Gastrocnemius medialis (tissue), 4 donors: ENCODE measurements at places on chromosomes 2 and 18. TPM values are rescaled to one million over a fixed set of nuclear protein-coding genes. Genes with fewer than 3 reads are reported as not detected.

GRCh38 chr18:62682371-62682770, 33.0 kb upstream of the PHLPP1 start:
- no peak overlapping the region for H3K4me3 ChIP-seq
- H3K27ac ChIP-seq: no peak overlapping the region
- H3K4me1 ChIP-seq: no peaks in the 10 kb centered on the region
- no peak for DNase-seq

DNA sequence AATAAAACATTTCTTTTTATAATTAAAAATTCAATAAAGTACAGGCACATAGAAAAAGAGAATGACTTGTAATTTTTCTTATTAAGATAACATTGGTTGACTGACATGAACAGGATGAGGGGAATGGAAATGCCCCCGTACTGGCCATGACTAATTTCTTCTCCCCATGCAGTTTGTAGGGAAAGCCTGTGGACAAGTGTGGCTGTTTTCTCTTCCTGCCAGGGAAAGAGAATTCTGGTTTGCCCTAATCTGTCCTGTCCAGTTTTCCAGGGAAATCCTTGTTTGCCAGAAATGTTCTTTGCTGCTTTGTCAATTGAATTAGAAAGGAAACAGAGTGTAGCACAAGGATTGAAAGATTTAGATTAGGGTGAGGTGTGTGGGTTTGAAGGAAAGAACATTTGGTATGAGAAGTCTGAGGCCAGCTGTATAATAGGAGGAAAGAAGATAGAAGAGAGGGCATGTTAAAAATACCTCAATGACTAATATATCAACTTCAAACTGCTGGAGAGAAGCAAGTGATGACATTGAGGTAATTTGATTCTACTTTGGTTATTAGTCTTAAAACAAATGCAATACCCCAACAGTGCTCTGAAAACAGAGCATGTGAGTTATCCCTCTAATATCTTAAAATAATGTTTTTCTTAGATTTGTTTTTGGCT, 593.9 kb upstream of the ZNF804A start:
- H3K27ac ChIP-seq: no peak overlapping the region
- peaks cover 16% of the 10 kb centered on the region for H3K4me1 ChIP-seq
- H3K27me3 ChIP-seq: no peaks in the 10 kb centered on the region
- no peak overlapping the region for H3K4me3 ChIP-seq
- H3K36me3 ChIP-seq: no peaks in the 10 kb centered on the region

DNA sequence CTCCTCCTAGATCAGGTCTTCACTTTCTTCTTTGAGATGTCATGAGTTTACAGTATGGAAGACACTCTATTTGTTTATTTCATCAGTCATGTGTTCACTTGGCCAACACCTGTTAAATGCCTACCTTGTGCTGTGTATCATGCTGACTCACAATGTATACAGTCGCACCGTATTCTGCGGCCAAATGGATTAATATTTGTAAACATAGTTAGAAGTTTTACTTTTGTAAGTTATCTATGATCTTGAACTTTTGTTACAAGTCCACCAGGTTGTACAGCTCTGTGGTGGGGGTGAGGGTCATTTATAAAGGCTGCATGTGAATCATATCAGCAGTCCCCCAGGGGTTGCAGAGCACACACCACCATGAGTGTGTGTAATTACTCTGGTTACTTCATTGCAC, 408.7 kb upstream of the NRP2 start:
- H3K4me3 ChIP-seq: no peak overlapping the region
- H3K36me3 ChIP-seq: no peaks in the 10 kb centered on the region
- H3K27ac ChIP-seq: no peak overlapping the region

GRCh38 chr2:215136669-215137328, 1.6 kb downstream of the ABCA12 start:
- no peak overlapping the region for H3K4me3 ChIP-seq
- no peaks in the 10 kb centered on the region for H3K36me3 ChIP-seq
- H3K27ac ChIP-seq: no peak overlapping the region

GRCh38 chr2:136436936-136437335, 319.0 kb upstream of the CXCR4 start:
- no peak for DNase-seq
- H3K27ac ChIP-seq: no peak overlapping the region
- no peaks in the 10 kb centered on the region for H3K27me3 ChIP-seq
- no peaks in the 10 kb centered on the region for H3K4me1 ChIP-seq
- no peaks in the 10 kb centered on the region for H3K36me3 ChIP-seq

- DNase-seq: no peak
- H3K36me3 ChIP-seq: no peaks in the 10 kb centered on the region
- H3K4me1 ChIP-seq: no peaks in the 10 kb centered on the region
- H3K4me3 ChIP-seq: no peak overlapping the region
These were observed 40.6 kb upstream of the MRPL19 start for GRCh38 chr2:75605770-75606529.

DNA sequence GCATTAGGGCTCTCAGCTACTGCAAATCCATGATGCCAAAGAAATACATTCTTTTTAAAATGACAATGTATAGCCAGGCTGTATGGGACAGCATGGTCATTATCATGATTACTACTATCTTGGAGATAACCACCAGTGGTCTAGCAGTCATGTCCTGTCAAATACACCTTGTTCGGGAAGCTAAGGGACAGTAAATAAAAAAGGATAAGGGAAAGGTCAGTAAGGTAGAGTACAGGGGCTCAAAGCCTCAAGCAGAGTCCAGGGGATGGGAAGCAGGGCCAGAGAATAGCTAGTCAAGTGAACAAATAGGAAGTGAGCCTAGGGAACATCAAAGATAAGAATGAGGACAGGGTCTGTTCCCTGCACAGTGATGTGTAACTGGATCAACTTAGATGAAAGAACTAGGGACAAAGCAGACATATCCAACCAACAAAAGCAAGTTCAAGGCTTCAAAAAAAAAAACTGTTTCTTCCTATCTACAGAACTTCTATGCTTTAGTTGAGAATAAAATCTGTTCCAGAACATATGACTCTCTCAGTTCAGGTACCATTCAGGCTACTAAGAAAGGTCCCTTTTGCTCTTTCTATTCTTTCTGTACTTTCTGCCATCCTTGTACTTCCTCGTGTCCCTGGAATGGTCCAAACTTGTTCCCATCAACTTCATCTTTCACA, 62.9 kb upstream of the EHBP1 start:
- no peaks in the 10 kb centered on the region for H3K36me3 ChIP-seq
- H3K27ac ChIP-seq: no peak overlapping the region
- no peak for DNase-seq
- H3K4me1 ChIP-seq: no peaks in the 10 kb centered on the region
- no peak overlapping the region for H3K4me3 ChIP-seq

DNA sequence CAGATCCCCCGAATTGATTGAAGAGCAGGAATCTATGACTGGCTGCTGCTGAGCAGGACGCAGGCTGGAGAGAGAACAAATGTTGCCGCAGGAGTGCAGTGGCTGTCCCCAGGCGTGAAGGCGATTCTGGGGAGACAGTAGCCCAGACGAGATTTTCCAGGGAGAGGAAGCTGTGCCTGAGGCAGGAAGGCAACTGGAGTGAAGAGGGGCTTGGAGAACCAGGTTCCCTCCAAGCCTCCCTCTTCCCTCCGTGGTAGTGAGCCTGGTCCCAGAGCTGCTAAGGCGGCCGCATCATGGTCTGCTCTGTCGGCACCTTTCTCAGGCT, 1.3 kb upstream of the NPPC start:
- no peaks in the 10 kb centered on the region for H3K36me3 ChIP-seq
- peaks cover 25% of the 10 kb centered on the region for H3K27me3 ChIP-seq
- peaks cover 21% of the 10 kb centered on the region for H3K4me1 ChIP-seq
- H3K4me3 ChIP-seq: no peak overlapping the region
- DNase-seq: no peak
- no peak overlapping the region for H3K27ac ChIP-seq

DNA sequence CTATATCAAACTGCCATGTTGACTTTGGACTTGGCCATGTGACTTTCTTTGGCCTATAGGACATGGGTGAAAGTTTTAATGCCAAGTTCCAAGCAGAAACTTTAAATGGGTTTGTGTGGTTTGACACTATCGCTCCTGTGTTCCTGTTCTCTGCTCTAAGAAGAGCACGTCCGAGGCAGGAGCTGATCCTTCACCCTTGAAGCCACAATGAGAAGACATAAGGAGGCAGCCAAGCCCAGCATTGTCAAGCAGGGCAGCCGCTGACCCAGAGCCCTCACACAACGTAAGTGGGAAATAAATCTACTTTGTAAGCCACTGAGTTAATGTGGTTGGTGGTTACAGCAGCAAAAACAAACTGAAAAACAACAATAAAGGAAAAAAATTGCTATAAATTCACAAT, 422.4 kb downstream of the PID1 start:
- no peaks in the 10 kb centered on the region for H3K36me3 ChIP-seq
- H3K27ac ChIP-seq: no peak overlapping the region
- no peaks in the 10 kb centered on the region for H3K27me3 ChIP-seq
- no peaks in the 10 kb centered on the region for H3K4me1 ChIP-seq
- DNase-seq: no peak

GRCh38 chr2:171893824-171894611, at the start of gene SLC25A12:
SLC25A12 (minus strand) TSS chr2:171894244; CDS start chr2:171894214, 30 bp downstream.
- peak; percentile 87 for DNase-seq
- H3K4me1 ChIP-seq: peaks cover 31% of the 10 kb centered on the region
- peak within 1 kb of the TSS; percentile 97 for H3K4me3 ChIP-seq
- H3K36me3 ChIP-seq: no peaks in the 10 kb centered on the region

DNA sequence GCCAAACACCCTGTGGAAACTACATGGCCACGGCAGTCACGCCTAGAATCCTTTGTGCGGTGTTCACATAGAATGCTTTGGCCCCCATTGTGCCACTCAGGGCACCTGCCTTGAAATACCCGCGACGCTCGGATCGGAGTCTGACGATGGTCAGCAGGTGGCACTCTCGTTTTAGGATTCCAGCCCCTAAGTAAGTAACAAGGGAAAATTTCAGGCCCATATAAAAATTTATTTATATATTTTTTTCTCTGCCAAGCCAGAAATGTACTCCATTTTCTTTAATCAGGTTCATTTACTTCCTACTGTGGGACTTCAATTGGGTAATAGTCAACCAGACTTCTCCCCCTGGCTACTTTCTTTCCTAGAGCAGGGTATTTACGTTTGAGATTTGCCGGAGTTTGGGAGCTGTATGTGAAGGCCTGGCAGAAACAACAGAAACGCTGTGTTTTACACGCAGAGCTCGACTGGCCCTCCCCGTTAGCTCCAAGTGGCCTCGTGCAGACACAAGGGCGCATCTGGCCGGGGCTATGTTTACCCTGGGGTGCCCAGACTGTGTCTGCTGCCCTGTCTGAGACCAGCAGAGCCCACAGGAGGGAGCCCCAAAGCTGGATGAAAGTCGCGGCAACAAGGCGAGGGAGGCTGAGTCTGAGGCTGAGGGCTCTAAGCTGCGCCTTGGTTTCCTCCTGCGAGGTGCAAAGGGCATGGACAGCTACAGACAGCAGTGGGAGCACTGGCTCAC, 41.6 kb downstream of the LRRC30 start:
- peak overlapping the region; percentile 25 for H3K4me3 ChIP-seq
- H3K27me3 ChIP-seq: no peaks in the 10 kb centered on the region
- H3K27ac ChIP-seq: peak overlapping the region; percentile 78
- no peaks in the 10 kb centered on the region for H3K4me1 ChIP-seq
- DNase-seq: peak; percentile 22

GRCh38 chr18:32301361-32301760, 111.5 kb downstream of the MEP1B start:
- no peaks in the 10 kb centered on the region for H3K27me3 ChIP-seq
- no peaks in the 10 kb centered on the region for H3K36me3 ChIP-seq
- H3K27ac ChIP-seq: peak overlapping the region; percentile 85
- H3K4me3 ChIP-seq: no peak overlapping the region

Gene FOXD4L1
- total RNA-seq: not detected

- no peaks in the 10 kb centered on the region for H3K36me3 ChIP-seq
- no peak for DNase-seq
- no peaks in the 10 kb centered on the region for H3K27me3 ChIP-seq
- H3K4me1 ChIP-seq: no peaks in the 10 kb centered on the region
- no peak overlapping the region for H3K4me3 ChIP-seq
- no peak overlapping the region for H3K27ac ChIP-seq
These were observed 276.1 kb downstream of the BCL2 start for GRCh38 chr18:63043516-63043915.

- H3K27ac ChIP-seq: no peak overlapping the region
- H3K4me3 ChIP-seq: no peak overlapping the region
- no peaks in the 10 kb centered on the region for H3K27me3 ChIP-seq
- H3K4me1 ChIP-seq: no peaks in the 10 kb centered on the region
- no peaks in the 10 kb centered on the region for H3K36me3 ChIP-seq
These were observed 55.3 kb upstream of the B3GNT2 start for GRCh38 chr2:62140426-62141141.

DNA sequence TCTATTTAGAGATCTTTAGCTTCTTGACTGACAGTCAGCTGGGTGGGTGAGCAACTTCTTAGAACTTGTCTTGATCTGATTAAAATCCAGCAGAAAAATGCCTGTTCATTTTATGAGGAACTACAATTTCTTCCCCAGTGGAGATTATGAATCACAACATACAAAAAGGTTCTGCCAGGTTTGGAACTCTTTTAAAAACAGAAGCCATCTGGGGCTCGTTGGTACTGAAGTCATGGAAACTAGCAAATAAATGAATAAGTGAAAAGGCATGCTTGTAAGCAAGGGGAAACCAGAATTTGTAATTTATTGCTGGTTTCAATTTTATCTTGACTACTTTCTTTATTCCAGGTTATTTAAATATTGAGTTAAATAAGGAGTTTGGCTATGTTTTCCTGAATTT, 767.4 kb downstream of the MBD2 start:
- H3K4me3 ChIP-seq: no peak overlapping the region
- DNase-seq: no peak
- H3K4me1 ChIP-seq: no peaks in the 10 kb centered on the region
- no peaks in the 10 kb centered on the region for H3K27me3 ChIP-seq

GRCh38 chr2:232028631-232029030, 67.1 kb downstream of the DIS3L2 start:
- peaks cover 7% of the 10 kb centered on the region for H3K4me1 ChIP-seq
- H3K27ac ChIP-seq: no peak overlapping the region

Gene NTSR2
- total RNA-seq: not detected

- no peak overlapping the region for H3K27ac ChIP-seq
- no peak overlapping the region for H3K4me3 ChIP-seq
These were observed 167.1 kb upstream of the DOK6 start for GRCh38 chr18:69233465-69234054.

Gene LRP1B
- 4.7 TPM for total RNA-seq

Gene RAMP1
- 71.3 TPM for total RNA-seq

Gene SULT1C3
- total RNA-seq: not detected

Gene GCG
- not detected for total RNA-seq

Gene UPP2
- total RNA-seq: not detected

Gene HOXD9
- total RNA-seq: 1.2 TPM

GRCh38 chr2:165141601-165142354, 62.1 kb downstream of the SCN3A start:
- no peaks in the 10 kb centered on the region for H3K36me3 ChIP-seq
- DNase-seq: no peak
- no peak overlapping the region for H3K27ac ChIP-seq
- H3K4me3 ChIP-seq: no peak overlapping the region
- H3K27me3 ChIP-seq: no peaks in the 10 kb centered on the region

GRCh38 chr2:241006412-241006811, 8.0 kb downstream of the SNED1 start:
- no peaks in the 10 kb centered on the region for H3K27me3 ChIP-seq
- H3K36me3 ChIP-seq: peaks cover 22% of the 10 kb centered on the region
- no peak overlapping the region for H3K4me3 ChIP-seq
